ENCODE measurements at places on chromosomes 16 and 17.

DNA sequence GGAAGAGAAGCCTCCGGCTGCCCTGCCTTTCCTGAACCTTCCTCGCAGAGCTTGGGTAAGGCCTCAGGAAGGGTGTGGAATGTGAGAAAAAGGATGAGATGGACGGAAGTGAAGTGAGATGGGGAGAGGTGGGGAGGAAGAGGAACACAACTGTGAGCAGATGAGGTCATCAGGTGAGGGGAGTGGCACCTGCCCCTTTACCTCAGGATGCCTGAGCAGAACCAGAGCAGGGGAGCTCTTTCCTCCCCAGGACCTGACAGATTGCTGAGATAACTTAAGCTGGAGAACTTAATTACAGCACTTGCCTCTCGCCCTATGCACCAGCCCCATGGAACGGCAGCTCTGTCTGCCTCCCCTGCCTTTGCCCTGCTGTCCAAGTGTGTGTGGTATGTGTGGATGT lies 29.8 kb downstream of the TMEM132E start:
- no peak for DNase-seq

GRCh38 chr17:49564638-49565037 lies 11.0 kb upstream of the NXPH3 start:
- no peak for DNase-seq

DNA sequence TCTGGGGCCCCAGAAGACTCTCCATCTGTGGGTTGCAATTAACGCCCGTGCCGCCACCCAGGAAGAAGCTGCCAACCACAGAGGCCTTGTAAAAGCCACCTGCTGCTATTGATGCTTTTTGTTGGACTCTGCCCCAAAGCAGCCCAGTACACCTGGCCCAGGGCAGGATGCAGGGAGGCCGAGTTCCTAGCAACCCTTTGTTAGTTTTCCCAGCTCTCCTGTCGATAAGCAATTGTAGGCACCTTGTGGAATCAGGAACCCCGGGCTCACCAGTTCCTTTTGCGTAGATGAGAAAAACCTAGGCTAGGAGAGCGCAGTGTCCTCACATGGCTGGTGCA lies 103.3 kb downstream of the ABCC6 start:
- DNase-seq: no peak

DNA sequence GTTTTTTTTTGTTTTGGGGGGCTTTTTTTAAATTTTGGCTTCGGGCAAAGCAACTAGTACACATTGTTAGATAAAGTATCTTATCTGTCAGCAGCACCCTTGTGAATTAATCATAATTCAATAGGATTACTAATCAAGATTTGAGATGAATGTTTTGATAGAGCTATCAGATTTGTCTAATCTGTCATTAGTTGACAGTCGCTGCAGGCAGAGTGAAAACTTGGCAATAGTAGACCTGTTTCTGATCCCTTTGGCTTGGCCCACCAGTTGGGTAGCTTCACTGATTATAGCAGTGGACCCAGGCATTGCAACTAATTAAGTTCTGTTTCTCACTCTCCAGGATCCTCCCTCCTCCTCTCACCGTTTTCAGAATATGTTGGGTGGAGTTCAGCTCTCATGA lies 258.6 kb downstream of the IRX3 start:
- no peak for DNase-seq

DNA sequence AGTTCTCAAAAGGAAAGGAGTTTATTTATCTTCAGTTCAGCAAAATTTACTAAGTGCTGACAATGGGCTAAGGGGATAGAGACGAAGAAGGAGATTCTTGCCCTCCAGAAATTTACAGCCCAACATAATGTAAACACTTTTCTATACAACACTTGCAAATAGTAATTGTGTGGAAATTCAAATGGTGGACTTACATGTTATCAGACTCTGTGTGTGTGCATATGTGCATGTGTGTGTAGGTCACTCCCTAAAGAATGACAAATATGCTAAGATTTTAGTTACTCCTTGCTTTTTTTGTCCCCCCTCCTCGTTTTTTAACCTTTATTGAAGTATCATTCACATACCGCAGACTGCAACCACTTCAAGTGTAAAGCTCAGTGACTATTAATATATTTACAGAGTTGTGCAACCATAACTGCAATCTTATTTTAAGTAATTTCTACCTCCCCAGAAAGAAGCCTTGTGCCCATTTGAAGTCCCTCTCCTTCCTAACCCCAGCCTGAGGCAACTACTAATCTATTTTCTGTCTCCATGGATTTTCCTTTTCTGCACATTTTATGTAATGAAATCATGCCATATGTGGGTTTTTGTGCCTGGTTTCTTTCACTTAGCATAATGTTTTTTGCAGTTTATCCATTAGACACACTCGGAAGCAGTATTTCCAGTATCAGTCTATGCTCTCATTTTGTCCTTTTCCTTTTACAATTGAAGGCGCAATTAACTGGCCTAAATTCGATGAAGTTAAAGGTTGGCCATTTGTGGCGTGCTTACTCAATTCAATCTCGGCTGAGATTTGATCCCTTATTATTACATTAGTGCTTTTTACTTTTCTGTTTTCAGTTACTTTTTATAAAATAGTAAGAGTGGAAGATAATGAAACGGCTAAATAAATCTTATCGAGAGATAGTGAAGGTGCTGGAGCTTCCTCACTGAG lies 318.4 kb downstream of the HAPSTR1 start:
- DNase-seq: no peak

DNA sequence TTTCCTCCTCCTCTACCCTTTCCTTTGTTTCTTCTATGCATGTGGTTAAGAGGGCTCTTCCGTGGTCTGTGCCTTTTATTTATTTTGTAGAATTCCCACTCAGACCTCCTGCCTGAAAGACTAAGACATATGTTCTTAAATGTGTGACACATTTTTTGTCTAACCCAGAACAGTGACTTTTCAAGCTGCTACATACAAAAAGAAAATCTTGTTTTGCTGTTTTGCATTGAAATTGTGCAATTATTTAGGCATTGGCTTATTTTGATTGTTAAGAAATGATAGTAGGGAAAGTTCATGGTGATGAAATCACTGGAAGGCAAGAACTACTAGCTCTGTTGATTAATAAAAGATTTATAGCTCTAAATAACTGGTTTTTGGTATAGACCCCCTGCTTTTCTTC lies 76.8 kb downstream of the TUBD1 start:
- no peak for DNase-seq

DNA sequence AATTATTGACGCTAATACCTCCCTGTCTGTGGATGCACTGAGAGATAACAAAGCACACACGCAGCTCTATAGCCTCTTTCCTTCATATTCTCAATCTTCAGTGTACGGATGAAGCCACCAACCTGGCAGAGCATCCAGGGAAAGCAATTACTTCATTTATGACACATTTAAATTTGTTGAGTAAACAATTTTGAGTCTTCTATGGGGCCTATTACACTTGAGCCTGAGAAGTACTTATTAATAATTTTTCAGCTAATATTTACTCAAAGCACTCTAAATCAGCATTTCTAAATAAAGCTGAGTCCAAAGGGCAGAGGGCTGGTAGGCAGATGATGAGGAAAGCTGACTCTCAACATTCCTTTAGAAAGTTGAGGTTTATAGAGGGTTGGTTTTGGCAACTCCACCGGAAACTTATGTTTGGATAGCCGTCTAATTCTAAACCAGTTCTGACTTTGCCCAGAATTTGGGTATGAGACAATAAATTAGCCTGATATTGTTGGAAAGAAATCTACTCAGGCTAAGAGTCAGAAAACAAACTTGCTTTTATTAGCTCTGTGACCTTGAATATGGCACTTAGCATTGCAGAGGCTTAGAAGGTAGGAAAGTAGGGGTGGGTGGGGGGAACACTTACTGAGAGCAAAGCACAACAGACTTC lies 643.5 kb downstream of the CDH11 start:
- peak; percentile 59 for DNase-seq

DNA sequence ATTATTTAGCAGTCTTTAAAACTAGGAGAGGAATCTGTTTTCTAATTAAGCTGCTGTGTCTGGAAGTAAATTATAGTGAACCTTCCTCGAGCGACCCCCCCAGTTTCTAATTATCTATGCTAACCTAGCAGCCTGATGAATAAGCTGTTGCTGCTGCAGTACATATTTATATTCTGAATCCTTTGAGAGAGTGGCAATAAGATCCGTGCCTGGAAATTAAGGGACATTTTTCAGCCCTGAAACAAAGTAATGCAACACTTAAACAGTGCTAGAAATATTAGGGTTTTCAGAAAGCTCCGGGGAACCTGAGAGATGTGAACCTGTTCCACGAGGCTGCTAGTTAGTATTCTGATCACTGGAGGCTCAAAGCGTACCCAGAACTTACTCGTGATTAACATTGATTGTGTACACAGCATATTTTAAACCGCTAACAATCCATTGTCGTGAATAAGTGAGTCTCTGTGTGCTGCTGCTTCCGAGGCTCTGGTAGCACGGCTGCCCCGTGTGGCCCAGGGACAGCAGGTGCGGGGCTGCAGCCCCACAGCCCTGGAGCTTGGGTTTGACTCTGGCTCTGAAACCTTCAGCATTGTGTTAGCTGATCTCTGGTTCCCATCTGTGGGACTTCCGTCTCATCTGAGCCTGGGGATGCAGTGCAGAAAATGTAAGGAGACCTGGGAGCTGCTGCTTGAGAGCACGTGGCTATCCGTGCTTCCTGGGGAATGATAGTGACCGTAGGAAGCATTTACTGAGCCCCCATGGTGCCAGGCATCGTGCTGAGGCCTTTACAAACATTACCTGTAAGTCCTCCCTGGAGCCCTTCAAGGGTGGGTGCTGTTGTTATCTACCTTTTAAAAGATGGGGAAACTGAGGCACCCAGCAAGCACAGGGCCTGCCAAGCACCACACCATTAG lies 190.9 kb upstream of the CHMP6 start:
- no peak for DNase-seq

GRCh38 chr17:28076144-28076543 lies 33.7 kb downstream of the NLK start:
- DNase-seq: no peak

GRCh38 chr17:79141578-79142355 lies 67.1 kb downstream of the ENGASE start:
- no peak for DNase-seq

- no peak for DNase-seq
Measured at GRCh38 chr17:67570797-67571196, 146.9 kb upstream of the NOL11 start.

GRCh38 chr16:73304008-73304774 lies 256.3 kb upstream of the ZFHX3 start:
- DNase-seq: no peak
